ENCODE measurements at places on chromosomes 12 and 14.

GRCh38 chr14:24430682-24431568, 1.2 kb downstream of the KHNYN start:
- peak; percentile 72 for DNase-seq

- DNase-seq, result no peak
Observed at GRCh38 chr12:110563702-110564470, 19.2 kb downstream of the PPTC7 start.

DNA sequence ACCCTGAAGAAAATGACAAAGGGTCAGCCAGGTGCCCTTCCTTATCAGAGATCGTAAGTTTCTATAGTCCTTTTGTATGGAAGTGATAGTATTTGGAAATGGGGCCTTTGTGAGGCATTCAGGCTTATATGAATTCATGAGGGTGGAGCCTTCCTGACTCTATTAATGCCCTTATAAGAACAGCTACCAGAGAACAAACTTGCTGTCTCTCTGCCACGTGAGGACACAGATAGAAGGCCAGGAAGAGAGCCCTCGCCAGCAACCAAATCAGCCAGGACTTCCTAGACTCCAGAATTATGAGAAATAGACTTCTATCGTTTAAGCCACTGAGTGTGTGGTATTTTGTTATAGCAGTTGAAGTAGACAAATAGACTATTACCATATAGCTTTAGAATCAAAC, 36.7 kb downstream of the TRMT5 start:
- no peak for DNase-seq

DNA sequence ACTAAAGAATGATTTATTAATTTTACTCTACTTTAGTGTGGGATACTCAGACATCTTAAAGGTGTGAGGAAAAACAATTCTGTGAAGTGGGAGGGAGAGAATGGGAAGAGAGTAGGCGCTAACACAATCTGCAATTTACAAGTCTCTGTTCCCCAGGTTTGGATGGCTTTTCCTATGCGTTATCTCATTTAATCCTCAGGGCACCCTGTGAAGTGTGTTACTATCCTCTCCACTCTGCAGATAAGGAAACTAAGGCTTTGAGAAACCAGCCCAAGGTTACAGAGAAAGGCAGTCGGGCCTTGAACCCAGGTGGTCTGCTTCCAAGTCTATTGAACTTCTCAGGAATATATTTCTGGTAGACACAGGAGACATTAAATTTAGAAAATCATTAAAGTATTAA, 36.2 kb upstream of the TUBA1C start:
- DNase-seq, result no peak

DNA sequence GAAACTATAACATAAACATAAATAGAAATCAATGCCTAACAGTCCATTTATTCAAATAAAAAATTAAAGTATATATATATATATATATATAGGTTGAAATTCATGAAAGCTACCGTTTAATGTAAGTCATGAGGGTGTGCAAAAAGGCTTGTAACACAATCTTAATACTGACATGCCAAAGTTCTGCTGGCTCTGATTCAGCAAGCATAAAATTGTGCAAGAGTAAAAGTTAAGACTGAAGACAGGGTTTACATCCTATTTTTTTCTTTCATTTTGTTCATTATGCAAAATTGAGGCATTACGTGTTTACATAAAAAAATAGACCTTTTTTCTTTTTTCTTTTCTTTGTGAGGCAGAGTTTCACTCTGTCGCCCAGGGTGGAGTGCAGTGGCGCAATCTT, 984.2 kb downstream of the FSCB start:
- no peak for DNase-seq

DNA sequence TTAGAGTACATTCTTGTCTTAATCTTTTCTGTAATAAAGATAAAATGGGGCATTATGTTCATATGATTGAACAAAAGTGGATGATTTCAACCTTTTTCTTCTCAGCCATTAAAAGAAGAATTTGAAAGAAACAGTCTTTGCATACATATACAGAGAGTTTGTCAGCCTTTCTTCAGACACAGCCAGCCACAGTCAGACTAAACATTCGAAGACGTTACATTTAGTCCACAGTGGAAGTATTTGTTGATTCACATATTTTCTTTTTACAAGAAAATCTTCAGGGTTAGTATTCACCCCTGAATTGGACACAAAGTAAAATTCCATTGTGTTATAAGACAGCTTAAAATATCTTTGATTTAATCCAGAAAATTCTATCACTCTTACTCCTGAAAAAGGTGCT, 36.2 kb downstream of the ETV6 start:
- no peak for DNase-seq

- no peak for DNase-seq
Observed at GRCh38 chr12:4289998-4290790, 16.6 kb downstream of the CCND2 start.

DNA sequence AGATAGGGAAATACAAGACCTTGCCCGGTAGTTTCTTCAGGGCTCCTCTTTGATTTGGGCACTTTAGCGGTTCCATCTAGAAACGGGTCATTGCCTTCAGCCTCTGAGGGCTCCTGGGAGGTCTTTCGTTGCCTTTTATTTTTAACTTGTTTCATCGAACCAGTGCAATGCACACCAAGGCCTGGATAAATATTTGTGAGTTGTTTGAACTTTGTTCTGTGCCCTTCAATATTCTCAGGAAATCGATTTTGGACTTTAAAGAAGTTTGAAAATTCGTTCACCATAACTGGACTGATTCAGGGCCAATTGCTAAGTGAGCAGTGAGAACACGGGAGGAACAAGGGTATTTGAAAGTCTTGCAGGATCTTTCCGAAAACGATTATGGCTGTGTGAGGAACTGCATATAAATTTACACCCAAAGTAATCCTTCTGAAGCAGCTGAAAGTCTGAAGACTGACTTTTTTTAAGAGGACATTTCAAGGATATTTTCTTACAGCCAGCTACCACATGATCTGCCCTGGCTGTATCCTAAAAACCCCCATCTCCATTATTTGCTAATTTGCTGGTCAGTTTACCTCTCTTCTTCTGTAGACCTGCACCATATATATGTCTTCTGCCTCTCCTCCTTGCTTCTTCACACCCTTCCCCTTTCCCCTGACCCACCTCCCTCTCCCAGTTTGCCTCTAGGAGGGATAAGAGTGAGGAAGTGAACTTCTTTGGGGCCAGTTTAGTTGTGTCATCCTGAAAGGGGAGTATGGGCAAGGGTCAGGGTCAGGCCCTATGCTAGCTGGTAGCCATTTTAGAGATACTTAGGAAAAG, 8.0 kb downstream of the DUSP6 start:
- no peak for DNase-seq

- no peak for DNase-seq
Observed at GRCh38 chr12:122545855-122546254, 18.8 kb downstream of the KNTC1 start.
